ENCODE measurements at places on chromosomes 5 and 9.

- DNase-seq: peak; percentile 10
Observed at GRCh38 chr5:93735378-93735777, 6.0 kb downstream of the POU5F2 start.

- no peak for DNase-seq
Observed at GRCh38 chr9:134949681-134950385, 32.1 kb upstream of the FCN1 start.

DNA sequence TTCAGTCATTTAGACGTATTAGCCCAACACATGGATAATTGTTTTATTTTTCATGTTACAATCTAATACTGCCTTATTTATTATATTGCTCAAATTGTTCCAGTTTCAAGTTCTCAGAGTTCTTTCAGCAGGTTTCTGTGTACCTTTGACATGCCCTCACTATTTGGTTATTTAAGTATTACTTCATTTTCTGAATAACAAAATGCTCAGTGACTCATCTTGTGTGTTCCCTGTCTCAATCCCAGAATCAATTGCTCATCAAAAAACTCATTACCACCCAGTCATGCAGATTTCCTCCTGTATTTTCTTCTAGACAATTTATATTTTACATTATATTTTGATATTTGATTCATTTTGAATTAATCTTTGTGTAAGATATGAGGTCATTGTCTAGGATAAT is 562.6 kb downstream of the ANXA1 start:
- no peak for DNase-seq

DNA sequence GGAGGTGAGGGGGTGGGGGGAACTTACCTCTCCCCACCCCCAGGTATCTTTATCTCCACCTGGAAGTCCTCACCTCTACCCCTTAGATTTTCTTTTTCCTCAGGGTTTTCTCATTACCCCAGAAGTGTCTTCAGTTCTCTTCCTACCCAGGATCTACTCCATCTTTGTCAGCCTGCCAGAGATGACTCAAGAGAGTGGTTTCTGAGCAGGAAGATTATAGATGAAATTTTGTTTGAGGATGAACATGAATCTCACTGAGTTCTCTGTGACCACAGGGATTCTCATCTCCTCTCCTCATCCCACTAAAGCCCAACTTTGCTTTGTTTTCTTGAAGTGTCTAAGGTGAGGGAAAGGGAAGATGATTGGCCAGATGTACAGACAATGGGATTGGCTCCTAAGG is 5.2 kb upstream of the HINT2 start:
- DNase-seq: no peak

DNA sequence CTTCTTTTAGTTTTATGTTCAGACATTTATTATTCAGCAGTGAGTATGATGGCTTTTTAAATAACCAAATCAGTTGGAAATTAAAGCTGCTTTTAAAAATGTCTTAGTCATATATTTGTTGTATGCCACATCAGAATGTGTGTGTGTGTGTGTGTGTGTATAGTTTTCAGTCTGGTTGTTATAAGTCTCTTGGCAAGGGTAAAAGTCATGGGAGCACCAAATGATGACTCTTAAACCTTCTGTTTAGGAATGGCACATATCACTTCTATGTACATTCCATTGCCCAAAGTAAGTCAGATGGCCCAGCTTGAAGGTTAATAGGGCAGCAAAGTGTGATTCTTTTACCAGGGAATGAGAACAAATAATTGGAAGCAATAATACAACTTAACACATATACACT is 135.9 kb downstream of the RNF180 start:
- no peak for DNase-seq

All from fibroblast of the conjunctiva (primary cell).